ELF-1 (cell line): ENCODE measurements at places on chromosomes 13 and 19.

GRCh38 chr13:53343361-53343744, 314.7 kb downstream of the OLFM4 start:
- peak; percentile 60 for DNase-seq

GRCh38 chr13:35767256-35767976, 290.9 kb upstream of the MAB21L1 start:
- DNase-seq, result no peak

- no peak for DNase-seq
These were observed 34.0 kb downstream of the RASL11A start for GRCh38 chr13:27304611-27305010.

DNA sequence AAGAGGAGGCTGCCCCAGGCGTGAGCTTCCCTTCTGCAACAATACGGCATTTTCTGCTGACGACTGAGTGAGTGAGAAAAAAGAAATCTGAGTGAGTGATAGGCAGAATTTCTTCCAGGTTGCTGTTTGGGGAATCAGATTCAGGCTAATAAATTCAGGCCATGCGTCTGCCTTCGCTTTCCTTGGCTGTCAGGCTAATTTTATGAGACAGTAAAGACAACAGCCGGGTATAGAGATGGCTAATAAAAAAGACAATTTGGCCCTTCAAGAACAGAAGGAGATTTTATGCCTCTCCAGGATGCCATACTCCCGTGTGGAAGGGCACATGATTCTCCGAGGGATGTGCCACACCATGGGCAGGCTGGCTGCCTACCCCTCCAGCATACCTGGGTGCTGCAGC, 145.9 kb upstream of the UBL3 start:
- DNase-seq, result no peak

DNA sequence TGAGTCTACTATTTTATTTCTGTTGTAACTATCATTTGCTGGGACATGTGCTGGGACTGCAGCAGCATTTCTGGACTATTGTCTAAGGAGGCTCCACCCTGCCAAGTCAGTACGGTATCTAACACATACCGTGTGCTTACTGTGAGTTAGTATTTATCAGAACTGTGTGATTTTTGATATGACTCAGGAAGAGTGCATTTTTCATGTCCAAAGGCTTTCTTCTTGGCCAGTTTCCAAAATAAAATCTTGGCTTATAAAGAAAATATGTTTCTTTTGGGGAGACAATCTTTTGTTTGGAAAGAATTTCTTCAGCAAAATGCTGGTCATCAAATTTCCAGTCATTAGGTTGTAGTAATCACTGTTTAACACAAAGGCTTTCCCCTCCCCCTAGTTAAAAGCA, 11.6 kb downstream of the PARP4 start:
- DNase-seq, result no peak

DNA sequence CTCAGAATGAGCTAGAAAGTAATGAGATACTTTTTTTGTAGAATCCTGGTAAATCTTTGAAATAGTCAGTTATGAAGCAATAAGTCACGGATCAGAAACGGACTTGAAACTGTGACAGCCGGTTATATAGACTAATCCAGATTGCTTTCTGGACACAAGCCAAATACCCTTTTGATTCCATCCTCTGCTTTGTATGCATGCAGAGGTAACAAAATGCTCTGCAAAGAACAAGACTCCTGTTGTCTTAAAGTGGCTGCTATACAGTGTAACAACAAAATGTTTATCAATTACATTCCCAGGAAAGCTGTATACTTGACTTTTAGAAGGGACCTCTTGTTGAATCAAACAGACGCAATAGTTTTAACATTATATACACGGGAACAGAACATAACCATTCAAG, 66.5 kb upstream of the STARD13 start:
- DNase-seq, result no peak

DNA sequence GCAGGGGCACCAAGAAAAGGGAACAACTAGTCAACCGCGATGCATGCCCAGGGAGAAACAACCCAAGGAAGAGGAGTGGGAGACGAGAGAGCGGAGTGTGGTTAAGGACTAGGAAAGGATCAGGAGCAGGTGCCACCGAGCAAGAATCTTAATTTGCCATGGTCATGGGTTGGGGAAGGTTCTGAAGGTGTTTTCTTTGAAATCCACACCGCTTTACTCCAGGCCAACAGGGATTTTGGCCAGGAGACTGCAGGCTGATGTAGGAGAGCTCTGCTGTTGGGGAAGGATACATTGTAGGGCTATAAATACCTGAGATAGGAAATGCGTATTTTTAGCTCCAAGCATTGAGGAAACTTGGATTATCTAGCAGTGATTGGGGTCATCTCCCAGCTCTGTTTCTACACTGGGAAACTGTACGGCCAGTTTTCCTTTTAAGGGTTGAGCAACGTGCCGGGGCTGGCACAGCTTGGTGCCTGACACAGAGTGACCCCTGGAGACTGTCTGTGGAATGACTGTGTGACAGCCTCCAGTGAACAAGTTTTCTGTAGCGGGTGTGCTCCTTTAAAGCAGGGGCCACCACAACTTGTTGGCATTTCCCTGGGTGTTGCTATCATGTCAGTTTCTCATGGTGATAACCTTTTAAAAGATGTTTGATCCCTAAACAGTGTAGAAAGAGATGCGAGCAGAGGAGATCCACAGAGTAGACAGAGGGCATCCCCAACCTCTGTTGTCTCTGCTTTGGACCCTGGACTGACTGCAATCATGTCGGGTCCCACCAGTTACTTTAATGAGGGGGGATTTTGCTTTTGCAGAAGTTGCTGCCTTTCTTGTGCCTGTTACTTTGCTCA, 34.3 kb downstream of the ZNF536 start:
- peak; percentile 43 for DNase-seq

- peak; percentile 40 for DNase-seq
These were observed 1.6 kb upstream of the KLK10 start for GRCh38 chr19:51020988-51021651.
